ENCODE measurements at places on chromosomes 12 and 14.

DNA sequence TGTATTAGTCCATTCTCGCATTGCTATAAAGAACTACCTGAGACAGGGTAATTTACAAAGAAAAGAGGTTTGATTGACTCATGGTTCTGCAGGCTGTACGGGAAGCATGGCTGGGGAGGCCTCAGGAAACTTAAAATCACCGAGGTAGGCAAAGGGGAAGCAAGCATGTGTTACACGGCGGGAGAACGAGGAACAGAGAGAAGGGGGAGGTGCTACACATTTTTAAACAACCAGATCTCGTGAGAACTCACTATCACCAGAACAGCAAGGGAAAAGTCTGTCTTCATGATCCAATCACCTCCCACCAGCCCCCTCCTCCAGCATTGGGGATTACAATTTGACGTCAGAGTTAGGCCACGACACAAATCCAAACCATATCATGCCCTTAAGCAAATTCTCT, 13.3 kb upstream of the MAX start:
- DNase-seq, result no peak

DNA sequence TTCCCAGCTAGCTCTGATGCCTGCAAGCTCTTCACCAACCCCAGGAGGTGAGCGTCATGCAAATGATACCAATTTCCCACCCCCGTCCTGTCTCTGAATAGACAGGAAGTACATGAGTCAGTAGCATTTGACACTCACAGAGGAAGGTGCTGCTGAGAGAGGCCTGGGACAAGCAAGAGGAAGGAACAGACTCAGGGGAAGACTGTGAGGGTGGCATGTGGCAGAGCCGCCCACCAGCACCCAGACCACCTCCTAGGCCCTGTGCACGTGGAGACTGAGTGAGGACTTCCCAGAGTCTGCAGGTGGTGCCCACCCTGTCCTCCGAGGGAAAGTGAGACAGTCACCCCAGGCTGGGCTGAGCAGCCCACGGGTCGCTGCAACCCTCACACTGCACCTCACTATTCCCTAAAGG, 199.5 kb upstream of the SFSWAP start:
- peak; percentile 19 for DNase-seq

DNA sequence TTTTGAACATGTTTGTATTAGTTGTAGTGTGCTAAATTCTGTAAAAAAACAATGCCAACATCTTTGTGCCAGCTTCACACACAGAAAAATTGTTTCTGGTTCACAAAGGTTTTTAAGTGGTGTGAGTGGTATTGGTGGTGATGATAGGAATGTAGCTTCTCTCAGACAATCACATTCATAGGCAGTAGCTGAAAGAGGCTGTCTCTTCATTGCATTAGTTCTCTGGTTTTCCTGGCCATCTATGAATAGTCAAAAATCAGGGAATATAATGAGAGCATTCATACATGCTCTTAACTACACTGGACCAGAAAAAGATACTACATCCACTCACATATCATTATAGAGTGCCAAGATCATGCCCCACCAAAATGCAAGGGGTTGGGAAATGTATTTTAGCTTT, 433.5 kb downstream of the FLRT2 start:
- DNase-seq, result no peak

DNA sequence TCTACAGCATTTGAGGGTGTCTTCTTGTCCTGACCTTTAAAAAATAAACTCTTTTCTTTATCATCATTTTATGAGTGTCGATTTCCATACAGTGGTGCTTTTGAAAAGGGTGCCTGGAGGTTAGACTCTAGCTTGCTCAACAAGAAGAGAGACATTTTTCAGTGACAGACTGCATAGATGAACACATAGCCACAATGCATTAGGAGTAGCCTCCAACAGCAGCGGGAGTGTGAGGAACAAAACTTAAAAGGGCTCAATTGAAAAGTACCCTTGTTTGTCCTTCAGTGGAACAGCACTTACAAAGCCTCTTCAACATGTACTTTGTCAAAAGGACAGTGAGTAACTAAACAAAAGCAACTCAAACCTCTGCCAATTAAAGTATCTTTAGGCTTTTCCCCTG, 119.3 kb downstream of the SOX5 start:
- no peak for DNase-seq

DNA sequence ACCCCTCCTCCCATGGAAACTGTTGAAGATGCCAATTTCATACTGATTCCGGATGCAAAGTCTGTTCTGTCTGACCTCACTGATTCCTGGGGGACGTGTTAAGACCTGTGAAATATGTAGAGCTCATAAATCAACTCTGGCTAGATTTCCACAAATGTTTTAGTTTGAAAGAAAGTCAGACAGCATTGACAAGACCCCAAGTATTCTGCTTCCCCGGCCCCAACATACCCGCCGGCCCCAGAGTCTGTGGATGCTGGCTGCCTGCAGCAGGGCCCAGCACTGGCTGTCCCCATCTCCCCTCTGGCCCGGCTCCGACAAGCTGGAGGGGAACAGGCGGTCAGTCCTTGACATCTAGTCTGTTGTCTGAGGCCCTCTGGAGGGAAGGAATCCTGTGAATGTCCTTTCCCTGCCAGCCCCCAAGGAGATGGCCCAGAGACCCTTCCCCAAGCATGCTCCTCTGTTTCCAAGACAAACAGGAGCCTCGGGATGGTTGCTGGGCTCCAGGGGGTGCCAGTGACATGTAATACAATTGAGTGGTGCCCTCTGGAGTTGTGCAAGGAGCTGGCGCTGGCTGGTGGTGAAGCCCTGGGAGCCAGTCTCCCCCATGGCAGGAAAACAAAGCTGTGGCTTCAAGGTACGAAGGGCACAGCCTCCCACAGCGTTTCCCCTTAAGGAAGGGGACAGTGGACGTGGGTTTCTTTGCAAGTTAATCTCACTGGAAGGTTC, 22.3 kb downstream of the FBLN5 start:
- no peak for DNase-seq

DNA sequence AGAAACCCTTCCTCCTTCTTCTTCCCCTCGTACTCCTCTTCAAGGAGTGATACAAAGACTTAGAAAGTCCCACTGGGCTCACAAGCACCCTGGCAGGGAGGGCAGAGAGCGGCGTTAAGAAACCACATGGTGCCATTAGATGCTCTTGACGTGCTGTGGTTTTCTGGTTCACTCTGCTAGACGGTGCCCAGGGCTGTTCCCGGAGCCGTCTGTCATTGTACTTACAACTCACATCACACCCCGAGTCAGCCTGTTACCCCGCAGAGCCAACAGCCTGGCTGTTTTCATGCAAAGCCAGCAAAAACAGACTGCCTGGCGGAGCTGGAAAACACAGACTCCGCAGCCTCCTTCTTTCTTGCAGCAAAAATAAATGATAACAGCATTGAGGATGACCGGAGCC, 232.6 kb upstream of the TBX3 start:
- DNase-seq, result no peak

GRCh38 chr14:101588990-101589389, 27.7 kb downstream of the DIO3 start:
- no peak for DNase-seq

GRCh38 chr14:90522571-90523191, 125.9 kb downstream of the CALM1 start:
- no peak for DNase-seq

- DNase-seq, result no peak
These were observed 28.9 kb upstream of the TSPAN8 start for GRCh38 chr12:71186571-71187288.

- no peak for DNase-seq
These were observed 70.5 kb downstream of the BCL11B start for GRCh38 chr14:99201351-99202073.

GRCh38 chr12:125245581-125246557, 180.6 kb downstream of the AACS start:
- DNase-seq, result no peak

DNA sequence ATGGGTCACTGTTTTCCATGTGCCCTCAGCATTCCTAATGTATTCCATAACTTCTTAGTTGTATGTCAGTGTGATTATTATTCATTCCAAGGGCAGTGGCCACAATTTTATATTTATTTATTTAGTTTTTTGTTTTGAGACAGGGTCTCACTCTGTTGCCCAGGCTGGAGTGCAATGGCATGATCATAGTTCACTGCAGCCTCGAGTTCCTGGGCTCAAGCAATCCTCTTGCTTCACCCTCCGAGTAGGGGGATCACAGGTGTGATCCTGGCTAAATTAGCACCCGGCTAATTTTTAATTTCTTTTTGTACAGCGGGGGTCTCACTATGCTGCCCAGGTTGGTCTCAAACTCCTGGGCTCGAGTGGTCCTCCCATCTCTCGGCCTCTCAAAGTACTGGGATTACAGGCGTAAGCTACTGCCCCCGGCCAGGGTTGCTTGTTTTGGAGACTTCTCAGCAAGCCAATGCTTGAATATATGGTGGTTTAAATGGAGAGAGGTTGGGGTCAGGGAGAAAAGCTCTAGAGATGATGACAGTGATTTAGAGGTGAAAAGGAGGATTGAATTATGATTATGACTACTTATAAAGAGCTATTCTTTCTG, 7.6 kb downstream of the GPRC5A start:
- no peak for DNase-seq

- no peak for DNase-seq
These were observed 58.9 kb downstream of the DDX51 start for GRCh38 chr12:132085291-132085635.

DNA sequence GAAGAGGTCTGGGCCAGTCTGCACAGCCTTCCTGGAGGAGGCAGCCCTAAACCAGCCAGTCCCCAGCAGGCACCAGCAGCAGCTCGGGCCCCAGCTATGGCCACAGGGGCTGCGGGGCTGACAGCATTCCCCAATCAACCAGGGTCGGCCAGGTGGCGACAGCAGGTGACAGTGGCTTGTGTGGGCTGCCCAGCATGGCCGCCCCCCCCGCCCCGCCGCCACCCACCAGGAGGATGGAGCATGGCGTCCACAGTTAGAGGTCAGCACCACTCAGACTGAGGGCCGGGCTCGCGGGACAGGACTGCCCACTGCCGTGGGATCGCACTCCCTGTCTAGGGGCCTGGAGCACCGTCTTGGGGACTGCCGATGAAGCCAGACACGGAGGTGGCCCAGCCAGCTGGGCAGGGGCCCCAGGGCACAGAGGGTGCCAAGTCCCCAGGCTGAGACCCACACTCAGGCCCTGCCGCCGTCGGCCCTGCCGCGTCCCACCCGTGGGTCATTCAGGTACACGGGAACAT, 15.0 kb downstream of the AKT1 start:
- no peak for DNase-seq

DNA sequence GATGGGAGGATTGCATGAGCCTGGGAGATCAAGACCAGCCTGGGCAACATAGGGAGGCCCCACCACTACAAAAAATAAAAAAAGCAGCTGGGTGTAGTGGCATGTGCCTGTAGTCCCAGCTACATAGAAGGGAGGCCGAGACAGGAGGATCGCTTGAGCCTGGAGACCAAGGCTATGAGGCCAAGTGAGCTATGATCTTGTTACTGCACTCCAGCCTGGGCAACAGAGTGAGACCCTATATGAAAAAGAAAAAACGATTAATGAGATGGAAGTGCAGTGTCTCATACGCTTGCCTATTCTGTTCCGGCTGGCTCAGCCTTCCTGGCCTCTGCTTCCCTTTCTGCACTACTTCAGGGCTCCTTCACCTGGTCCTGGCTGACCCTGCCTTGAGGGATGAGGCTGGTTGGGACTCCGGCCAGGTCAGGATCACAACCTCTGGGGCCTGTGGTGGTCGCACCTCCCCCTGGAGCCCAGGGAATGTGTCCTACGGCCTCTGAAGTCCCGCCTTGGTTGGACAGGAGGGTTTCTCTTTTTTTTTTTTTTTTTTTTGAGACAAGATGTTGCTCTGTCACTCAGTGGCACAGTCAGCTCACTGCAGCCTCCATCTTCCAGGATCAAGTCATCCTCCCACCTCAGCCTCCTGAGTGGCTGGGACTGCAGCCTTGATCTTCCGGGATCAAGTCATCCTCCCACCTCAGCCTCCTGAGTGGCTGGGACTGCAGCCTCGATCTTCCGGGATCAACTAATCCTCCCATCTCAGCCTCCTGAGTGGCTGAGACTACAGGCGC, 10.7 kb downstream of the TEDC1 start:
- no peak for DNase-seq

- DNase-seq, result no peak
These were observed 100.7 kb upstream of the RTL1 start for GRCh38 chr14:101004176-101004575.

- DNase-seq, result no peak
These were observed 6.6 kb downstream of the PLEKHG6 start for GRCh38 chr12:6316921-6317692.

GRCh38 chr12:81958406-81958805, 199.3 kb upstream of the PPFIA2 start:
- DNase-seq, result no peak

GRCh38 chr12:80032946-80033345, 66.4 kb upstream of the OTOGL start:
- DNase-seq, result no peak

GRCh38 chr14:80172375-80173051, 38.8 kb downstream of the DIO2 start:
- no peak for DNase-seq

DNA sequence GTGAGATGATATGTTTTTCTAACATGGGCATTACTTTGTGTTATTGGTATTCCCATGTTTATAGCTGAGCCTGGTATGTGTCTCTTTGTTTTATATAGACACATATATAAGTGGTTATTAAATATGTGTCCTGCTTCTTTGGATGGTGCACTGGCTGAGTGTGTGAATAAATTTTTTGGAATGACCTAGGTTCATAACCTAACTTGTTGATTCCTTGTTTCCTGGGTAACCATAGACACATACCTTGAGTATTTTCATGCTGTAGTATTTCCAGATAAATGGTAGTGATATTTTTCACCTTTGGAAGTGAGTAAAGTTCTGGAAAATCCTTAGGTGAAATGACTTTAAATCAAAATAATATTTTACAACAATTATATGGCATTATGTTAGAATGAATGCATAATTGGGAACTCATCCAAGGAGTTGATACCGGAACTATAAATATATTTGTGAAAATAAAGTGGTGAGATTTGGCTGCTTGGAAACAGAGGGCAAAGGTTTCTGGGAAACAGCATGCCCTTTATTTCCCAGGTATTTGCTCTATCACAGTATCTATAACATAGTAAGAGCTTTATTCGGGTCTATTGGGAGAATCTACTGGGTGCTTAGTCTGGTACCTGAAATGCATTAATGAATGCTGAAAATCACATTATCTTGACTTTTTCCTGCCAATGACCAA, 64.3 kb upstream of the REP15 start:
- DNase-seq, result no peak

- DNase-seq, result no peak
These were observed 17.2 kb upstream of the KCNA5 start for GRCh38 chr12:5026342-5026938.

- no peak for DNase-seq
These were observed 60.6 kb upstream of the TMCC3 start for GRCh38 chr12:94710933-94711332.

GRCh38 chr12:106288494-106289195, 13.9 kb upstream of the TCP11L2 start:
- DNase-seq, result no peak

DNA sequence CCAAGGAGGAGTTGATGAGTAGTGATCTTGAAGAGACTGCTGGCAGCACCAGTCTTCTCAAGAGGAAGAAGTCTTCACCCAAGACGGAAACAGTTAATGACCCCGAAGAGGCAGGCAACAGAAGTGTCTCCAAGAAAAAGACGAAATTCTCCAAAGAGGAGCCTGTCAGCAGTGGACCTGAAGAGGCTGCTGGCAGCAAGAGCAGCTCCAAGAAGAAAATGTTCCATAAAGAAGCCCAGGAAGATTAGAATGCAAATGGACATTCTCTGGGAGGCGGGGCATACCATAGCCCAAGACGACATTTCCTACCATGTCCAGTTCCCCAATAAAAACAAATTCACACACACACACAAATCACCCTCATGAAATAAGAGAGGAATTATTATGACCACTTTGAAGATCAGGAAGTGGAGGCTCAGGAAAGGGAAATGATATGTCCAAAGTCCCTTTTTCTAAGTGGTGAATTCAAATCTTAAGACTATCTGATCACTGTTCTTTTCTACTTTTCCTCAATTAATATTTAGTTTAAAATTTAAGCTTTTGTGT, 131.8 kb downstream of the PAWR start:
- no peak for DNase-seq

All from stimulated activated CD4-positive, alpha-beta T cell treated with anti-CD3 and anti-CD28 coated beads, Interleukin-1b, Interleukin-23, amount 100 ng/mL, for 1 hour (primary cell).